NCI-H524 treated with DMSO at 0.1 percent for 48 hours (cell line): ENCODE measurements at places on chromosomes 7 and 10.

- DNase-seq, result no peak
These were observed 37.1 kb upstream of the ZMIZ2 start for GRCh38 chr7:44711528-44711927.

DNA sequence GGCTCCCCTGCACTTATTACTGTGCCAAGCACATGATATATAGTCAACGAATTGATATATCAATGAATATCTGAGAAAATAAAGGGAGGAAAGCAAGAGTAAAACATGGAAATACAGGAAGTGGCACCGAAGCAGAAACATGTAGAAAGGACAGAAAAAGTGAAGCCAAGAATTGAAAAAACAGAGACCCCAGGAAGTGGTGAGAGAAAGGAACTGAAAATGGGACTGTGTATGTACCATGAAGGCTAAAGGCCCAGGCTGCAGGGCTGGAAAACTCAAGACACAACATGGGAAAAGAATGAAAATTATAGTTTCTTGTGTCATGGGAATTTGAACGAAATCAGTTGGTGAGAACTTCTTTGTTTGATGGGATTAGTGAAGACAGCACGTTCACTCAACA is 60.6 kb downstream of the MAP3K8 start:
- DNase-seq, result no peak

- DNase-seq, result no peak
These were observed 505 bp downstream of the NUDCD3 start for GRCh38 chr7:44489955-44490350.

DNA sequence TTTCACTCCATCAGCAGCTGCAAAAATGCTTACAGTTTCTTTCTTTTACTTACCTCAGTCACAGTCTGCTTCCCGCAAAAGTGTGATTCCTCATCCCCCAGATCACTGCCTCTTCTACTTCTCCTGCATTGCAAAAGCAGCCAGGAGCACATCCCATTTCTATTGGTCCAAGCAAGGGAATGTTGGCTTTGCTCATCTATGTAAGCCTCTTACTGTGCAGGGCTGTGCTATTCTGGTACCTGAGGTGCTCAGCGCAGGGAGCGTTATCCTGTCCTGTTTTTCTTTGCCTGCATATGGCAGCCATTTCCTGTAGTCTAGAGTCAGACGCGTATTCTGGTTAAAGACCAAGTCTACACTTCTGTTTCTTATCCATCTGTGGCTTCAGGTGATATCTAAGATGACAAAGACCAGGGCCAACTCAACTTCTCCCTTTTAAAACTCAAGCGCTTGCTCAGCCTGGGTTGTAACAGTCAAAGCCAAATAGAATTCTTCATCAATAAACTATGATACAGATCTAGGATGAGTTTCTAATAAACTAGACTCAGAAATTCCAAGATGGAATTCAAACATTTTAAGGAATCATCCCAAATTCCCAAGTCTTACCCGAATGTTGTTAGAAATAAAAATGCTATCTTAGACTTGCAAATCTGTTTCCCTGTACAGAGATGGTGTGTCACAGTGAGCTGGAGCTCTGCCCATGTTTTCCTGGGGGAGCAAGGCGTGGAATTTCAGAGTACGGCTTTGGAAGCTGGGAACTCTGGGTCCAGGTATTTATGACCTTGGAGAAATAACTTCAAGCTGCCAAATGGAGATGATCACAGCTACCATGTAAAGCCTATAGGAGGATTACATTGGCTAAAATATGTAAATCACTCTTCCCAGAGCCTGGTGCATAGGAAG is 6.1 kb upstream of the RBM17 start:
- no peak for DNase-seq

- no peak for DNase-seq
These were observed 308.1 kb downstream of the SFMBT2 start for GRCh38 chr10:7102557-7103349.

DNA sequence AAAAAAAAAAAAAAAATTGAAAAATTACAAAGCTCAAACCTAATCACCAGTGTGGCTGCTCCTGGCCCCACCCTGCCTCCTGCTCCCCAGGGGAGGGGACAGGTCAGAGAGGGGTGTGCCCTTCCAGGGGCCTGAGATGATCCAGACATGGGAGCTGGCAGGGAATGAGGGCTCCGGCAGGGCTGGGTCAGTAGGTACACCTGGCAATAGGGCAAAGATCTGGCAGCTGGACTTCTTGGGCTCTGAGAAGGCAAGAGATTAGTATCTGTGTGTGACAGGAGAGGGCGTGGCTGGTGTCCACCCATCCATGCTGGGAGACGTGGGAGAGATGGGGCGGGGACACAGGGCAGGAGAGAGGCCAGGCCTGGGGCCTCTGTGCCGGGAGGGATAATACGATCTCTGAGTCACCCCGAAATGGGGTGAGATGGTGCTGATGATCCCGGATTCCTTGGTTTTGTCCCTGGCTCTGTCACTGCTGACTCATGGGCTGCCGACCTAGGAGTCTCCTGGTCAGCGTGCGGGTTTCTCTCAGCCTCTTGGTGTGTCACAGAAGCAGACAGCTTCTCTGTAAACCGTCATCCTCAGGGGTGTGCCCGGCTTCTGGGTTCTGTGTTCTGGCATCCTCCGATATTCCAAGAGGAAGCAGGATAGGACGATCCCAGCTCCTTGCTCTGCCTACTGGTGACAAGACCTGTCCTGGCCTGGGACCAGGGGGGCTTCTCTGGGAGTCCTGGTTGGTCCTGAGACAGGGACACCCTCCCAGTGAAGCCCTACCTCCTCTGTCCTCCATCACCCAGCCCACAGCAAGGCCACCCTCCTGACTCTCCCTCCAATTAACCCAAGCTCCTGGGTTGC is 8.2 kb upstream of the CLDN4 start:
- DNase-seq, result no peak

DNA sequence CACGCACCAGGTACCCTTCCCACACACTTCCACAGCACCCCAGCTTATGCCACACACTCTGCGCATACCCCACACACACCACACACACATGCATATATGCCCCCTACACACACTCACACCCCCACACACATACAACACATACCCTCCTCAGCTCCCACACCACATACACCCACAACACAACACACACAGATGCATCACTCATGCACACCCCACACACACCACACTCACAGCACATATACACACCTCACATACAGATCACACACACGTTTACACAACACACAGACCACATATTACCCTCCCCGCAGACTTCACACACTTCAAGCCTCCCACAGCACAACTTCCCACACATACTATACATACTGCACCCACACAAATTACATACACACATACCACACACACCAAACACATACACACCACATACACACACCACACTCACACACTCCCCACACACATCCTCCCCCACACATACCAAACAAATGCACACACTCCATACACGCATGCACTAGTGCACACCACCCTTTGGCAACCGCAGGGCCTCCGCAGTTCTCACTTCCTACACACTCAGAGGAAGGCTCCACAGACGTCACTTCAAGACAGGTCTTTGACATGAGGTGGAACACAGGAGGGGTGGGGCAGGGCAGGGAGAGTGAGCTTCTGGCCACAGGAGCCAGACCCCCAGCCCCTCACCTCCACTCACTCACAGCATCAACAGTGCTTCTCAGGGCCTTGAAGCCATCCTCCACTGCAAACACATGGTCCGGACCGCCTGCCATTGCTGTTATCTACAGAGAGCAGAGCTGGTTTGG is 18.5 kb upstream of the ANTXRL start:
- DNase-seq, result no peak

GRCh38 chr7:102061354-102061945 is 225.2 kb upstream of the SH2B2 start:
- DNase-seq, result no peak

DNA sequence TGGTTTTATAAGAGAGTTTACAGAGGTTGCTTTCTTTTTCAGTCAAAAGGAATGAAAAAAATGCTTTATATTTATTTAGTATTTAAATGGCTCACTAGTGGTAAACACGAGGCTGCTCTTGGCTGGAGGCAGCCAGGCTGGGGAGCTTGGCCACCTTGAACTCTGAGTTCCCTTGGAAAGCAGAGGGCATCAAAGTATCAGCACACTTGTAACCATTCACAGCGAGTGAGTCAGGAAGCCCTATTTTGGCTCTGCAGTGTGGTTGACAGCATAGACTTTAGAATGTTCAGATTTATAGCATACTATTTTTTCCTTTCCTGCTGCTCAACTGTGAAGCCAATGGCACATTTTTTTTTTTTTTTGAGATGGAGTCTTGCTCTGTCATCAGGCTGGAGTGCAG is 51.6 kb downstream of the CYCS start:
- DNase-seq, result no peak
